Caco-2 (cell line): ENCODE measurements at places on chromosomes 3 and 15. TPM values are rescaled to one million over a fixed set of nuclear protein-coding genes. Genes with fewer than 3 reads are reported as not detected.

DNA sequence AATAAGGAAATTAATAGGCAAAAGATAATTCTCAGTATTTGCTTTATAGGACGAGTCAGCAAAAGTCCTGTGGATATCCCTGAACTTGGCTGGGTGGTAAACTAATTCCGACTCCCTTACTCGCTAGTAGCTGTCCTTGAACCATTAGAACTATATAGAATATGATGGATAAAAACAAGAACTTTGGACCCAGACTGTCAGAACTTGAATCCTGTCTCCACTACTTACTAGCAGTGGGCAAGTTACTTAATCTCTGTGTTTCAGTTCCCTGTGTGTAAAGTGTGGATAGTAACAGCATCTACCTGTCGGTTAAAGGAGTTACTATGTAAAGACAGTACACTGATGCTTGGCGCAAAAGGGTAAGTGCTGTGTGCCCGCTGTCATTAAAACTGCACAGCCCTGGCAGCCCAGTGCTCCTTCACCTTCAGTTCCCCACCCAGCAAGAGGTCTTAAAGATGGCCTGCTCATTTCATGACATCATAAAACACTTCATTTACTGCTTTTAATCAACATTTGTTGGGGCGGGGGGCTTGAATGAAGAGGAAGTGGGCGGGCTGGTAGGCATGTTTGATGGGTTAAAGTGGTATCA lies 7.3 kb downstream of the TPM1 start:
- no peak for DNase-seq

Gene STRIT1
- total RNA-seq = not detected in 2 replicates

DNA sequence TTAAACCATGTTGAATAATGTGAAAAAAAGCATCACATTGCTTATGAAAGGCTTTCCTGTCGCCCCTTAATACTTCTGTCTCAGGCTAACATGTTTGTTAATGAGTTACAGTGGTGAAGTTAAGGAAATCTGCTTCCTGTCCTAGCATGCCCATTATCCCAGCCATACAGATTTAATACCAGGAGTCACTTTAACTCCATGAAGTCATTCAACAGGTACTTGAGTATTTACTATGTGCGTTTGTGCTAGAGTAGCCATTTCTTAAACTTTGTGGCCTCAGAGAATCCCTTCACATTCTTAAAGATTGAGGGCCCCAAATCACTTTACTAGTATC lies 10.1 kb upstream of the SETD5 start:
- no peak for DNase-seq

Gene ANKRD63
- 0.28 and 0.79 TPM in 2 replicates for total RNA-seq

Gene SYNPR
- total RNA-seq = not detected in 2 replicates

- no peak for DNase-seq
These were observed 368.2 kb downstream of the GBE1 start for GRCh38 chr3:81393251-81393650.

GRCh38 chr3:11381563-11381962 lies 109.4 kb downstream of the ATG7 start:
- DNase-seq = no peak

Gene P2RY12
- not detected in 2 replicates for total RNA-seq

DNA sequence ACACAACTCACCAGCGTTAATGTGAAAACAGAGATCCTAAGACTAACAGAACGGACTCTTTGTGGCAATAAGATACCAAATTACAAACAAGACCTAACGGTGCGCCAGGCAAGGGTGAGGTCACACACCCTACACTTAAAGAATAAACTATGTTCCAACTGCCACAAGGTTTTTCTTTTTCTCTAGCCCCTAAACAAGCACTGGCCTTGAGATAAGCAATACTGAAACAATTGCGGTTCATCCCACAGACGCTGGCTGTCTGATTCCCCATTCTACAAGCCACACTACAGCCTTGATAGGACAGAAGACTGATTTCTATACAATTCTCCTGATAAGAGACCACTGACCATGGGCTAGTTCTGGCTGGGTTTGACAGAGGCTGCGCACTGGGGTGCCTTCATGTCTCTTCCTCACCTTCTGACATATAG lies 20.5 kb upstream of the LIMD1 start:
- no peak for DNase-seq

Gene MLF1
- total RNA-seq = not detected in 2 replicates

DNA sequence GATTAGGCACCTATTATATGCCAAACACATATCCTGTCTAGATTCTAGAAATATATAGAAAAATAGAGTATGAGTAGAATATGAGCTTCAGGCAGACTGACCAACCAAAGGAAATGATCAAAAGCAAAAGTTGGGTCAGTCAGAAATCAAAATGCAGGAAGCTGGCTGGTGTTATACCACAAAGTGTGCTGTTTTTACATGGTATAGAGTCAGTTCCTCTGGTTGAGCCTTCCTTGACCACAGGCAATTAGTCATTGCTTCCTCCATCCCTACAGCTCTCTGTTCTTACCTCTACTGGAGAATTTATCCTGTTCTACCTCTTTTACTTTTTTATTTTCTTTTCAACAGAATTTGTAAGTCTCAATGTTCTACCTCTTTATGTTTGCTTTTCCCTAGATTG lies 149.8 kb downstream of the TMCO5A start:
- DNase-seq = no peak

DNA sequence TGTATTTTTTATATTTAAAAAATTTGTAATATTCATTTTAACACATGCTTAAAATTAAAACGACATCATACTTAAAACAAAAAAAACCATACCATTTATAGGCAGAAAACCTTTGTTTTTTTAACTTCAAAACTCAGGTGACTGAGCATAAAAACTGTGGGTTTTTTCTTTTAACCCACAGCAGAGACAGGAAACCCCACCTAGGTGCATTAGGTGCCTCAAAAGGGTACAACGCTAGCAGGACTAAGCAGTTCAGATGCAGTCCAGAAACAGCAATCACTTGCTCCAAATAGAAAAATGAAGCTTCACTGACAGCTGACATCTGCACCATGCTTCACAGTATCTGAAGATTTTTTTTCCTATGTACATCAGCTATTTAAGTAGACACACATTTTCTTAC lies 52.3 kb downstream of the GLB1 start:
- DNase-seq = no peak

Gene SMCO1
- total RNA-seq = not detected in 2 replicates

- no peak for DNase-seq
These were observed 21.6 kb downstream of the NCBP2 start for GRCh38 chr3:196920733-196921132.

- no peak for DNase-seq
These were observed 402.1 kb upstream of the CNTN6 start for GRCh38 chr3:690770-691169.

Gene ARL6
- total RNA-seq = 2.0 and 3.2 TPM in 2 replicates

DNA sequence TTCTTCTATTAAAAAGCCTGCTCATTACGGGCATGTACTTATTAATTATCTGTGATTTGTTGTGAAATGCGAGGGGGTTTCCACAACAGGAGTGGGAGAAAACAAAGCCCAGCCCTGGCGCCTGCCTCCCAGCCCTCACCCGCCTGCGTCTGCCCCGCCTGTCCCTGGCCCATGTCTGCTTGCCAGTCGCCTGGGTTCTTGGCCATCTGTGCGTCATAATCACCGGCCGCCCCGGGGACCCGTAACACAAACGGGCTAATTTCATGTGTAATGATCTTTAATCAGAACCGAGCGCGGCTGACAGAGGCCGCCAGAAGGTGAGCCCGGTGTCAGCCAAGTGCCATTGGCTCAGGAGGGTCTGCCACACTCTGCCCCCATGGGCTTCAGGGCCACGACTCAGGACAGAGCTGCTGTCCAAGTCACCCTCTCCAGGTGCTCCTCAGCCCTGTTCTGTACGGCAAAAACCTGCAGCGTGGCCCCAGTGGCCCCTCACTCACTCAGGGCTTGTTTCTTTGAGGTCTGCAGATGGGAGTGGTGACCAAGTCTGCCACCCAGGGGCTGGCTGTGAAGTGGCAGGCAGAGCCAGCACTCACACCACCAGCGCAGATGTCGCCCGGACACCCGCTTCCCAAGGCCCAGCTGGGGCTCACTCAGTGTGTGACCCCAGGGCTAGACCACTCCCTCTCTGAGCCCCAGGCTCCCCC lies 28.8 kb upstream of the TMEM115 start:
- no peak for DNase-seq

Gene DLL4
- total RNA-seq = 3.4 TPM in 2 replicates

Gene C2CD4B
- total RNA-seq = 0.46 and 0.50 TPM in 2 replicates

- DNase-seq = peak; percentile 11
These were observed 44.4 kb upstream of the LARS2 start for GRCh38 chr3:45343947-45344346.

DNA sequence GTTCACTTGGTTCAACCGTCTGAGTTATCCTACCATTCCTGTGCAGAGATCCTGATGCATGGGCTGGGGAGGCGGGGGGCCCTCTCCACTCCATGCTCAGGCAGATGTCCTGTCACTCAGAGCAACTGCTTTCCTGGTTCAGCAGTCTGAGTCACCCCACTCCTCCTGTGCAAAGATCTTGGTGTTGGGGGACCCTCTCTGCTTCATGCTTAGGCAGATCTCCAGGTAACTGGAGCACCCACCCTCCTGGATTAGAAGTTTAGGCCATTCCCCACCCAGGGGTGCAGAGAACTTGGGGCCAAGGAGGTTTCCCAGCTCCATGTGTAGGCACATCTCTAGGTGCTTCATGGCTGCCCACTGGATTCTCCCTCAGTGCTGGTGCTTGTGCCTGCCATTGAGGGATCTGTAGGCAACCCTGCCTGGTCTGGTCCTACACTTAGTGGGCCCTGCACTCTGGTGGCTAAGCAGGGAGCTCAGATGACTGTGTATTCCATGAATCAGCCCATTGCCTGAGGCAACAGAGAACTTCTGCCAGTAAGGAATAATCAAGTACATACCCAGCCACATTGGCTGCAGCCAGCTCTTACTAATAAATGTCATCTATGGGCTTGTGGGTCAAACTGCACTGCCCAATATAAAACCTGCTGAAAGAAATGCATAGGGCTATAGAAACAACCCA lies 465.4 kb upstream of the THBS1 start:
- DNase-seq = no peak

GRCh38 chr3:95172164-95172943 lies 1109.5 kb downstream of the NSUN3 start:
- DNase-seq = no peak

Gene ANKUB1
- total RNA-seq = not detected in 2 replicates

Gene CCRL2
- 0.44 and 1.0 TPM in 2 replicates for total RNA-seq

Gene ADAMTS17
- 1.5 and 2.0 TPM in 2 replicates for total RNA-seq

GRCh38 chr3:15536856-15537255 lies 15.3 kb upstream of the COLQ start:
- no peak for DNase-seq

GRCh38 chr3:5029715-5030114 lies 50.5 kb downstream of the BHLHE40 start:
- no peak for DNase-seq

DNA sequence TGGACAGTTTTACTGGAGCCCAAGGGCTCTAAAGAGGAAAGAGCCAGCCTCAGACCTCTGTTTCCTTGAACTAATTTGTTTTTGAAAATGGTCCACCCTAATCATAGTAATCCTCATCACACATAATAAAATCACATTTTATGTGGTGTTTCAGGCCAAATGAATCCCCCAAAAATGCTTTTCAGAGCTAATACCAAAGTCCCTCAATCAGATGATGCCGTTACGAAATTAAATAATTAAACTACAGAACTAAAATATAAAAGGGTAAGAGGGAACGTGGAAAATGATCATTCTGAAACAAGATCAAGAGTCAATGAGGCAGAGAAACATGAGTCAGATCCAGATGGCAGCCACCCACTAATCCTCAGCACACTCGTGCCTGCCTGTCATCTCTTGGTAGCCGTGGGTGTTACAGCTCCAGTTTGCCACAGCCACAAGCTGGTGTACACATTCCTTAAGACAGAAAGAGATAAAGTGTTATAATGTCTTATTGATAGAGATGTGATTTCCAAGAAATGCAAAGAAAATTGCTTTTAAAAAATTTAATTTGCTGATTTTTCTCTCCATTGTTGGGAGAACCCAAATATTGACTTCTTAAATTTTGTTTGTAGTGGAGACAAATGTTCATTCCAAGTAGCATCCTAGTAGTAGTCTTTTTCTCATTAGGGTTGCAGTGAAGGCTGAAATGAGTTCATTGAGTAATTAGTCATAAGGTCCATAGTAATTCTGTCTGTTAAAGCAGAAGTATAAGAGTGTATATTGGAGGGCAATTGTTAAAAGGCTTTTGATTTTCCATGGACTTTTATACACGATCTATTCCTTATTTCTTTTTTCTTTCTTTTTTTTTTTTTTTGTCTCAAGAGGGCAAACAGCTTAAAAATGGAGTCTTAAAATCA lies 104.2 kb downstream of the AGBL1 start:
- no peak for DNase-seq

DNA sequence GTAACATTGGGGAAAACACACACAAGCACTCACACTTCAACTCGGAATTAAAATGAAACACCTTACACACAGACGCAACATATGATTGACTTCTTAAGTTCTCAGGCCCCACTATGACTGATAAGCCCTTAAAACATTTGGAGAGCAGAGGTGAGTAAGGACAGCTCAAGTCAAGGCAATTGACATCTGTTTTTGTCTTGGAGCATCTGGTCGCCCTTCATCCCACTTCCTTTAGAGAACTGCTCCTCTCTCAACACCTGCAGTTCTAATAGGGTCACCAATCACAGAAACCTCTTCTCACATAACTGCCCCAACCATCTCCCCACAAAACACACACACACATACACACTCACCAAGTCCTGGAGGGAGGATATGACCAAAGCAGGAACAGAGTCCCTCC lies 43.4 kb downstream of the ERC2 start:
- no peak for DNase-seq

DNA sequence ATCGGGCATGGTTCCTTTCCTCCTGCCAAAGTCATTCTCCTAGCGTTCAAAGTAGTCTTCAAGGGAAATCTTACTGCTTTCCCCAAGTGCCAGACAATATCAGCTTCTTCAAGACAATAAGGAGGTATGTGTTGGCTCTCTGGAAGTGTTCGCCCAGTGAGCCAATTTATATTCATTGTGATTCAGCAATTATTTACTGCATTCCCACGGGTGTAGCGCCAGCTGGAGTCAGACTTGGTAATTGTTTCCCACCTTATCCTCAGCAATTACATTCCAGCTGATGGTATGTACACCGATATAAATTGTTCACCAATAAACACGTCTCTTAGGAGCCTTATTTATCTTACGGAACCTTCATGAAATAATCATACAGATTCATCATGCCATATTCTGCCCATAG lies 103.6 kb upstream of the CTNNB1 start:
- DNase-seq = no peak

- DNase-seq = peak; percentile 47
These were observed 69.3 kb downstream of the CHAC1 start for GRCh38 chr15:41022487-41023090.

DNA sequence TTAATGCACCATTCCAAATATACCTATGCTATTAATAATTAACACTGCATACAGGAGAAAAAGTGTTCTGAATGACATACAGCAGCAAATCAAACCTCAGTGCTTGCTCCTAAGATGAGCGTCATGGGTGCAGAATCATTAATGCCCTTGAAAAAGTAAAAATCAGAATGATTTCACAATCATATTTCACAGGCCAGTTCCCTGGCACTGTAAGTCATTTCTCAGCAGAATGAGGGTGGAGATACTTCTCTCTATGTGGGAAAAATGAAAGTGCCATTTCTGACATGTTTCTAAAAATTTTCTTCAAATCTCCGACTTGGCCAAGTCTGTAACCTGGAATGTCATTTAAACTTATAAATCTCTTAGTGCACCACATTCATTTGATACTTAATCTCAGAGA lies 549.8 kb upstream of the AGTR1 start:
- DNase-seq = no peak

Gene IMPG2
- 0.07 TPM in 1 of 2 replicates, not detected in the other for total RNA-seq

Gene OIP5
- 23.4 and 26.4 TPM in 2 replicates for total RNA-seq

- DNase-seq = peak; percentile 33
These were observed 74.0 kb upstream of the MANF start for GRCh38 chr3:51311055-51311454.

Gene LXN
- not detected in 2 replicates for total RNA-seq

Gene FBN1
- total RNA-seq = 0.21 and 0.43 TPM in 2 replicates
